Activated CD4-positive, alpha-beta T cell treated with anti-CD3 and anti-CD28 coated beads, Interleukin-2, amount 50 U/mL, for 48 hours (primary cell): ENCODE measurements at places on chromosomes 4 and X.

- no peak for DNase-seq
These were observed 87.1 kb downstream of the ITIH6 start for GRCh38 chrX:54710920-54711319.

- no peak for DNase-seq
These were observed 50.0 kb downstream of the TET2 start for GRCh38 chr4:105196523-105197145.

- no peak for DNase-seq
These were observed 57.1 kb downstream of the FAM47B start for GRCh38 chrX:34999702-35000101.

DNA sequence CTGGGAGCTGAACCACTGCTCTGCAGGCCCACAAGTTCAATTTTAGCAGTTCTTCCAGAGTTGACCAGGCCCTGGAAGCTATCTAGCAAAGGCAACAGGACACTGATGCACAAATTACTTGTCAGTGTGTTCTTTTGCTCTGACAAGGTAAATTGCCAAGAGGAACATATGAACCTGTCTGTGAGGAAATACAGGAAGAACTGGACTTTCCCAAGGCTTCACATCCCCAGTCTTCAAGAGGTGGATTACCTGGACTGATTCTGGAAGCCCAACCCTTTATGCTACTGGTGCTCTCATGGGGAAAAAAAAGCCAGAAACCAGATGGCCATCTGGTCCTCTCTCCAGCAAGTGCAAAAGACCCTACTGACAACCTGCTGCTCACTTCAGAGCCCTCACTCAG lies 1.9 kb upstream of the TMEM185A start:
- DNase-seq, result no peak

DNA sequence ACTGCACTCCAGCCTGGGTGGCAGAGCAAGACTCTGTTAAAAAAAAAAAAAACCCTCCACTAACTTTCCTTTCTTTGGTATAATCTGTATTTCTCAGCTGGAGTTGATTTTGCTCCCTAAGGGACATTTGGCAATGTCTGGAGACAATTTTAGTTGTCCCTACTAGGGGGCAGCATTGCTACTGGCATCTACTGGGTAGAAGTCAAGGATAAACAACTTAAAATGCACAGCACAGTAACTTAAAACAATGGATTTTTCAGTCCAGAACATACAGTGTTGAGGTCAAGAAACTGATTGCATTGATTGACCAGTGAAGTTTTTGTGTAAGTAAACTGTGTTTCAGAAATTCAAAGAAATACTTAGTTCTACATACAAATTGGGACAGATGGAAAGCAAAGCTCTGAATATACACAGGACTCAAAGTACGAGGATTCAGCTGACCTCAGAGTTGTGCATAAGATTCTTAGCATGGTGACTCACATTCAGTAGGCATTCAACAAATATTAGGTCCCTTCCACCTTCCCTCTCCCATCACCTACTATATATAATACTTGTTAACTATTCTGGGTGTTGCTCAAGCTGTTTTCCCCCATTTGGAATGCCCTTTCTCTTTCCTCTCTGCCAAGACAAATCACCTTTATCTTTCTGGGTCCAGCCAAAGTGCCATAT lies 8.8 kb downstream of the DDX53 start:
- no peak for DNase-seq

- no peak for DNase-seq
These were observed 12.1 kb downstream of the FRG2 start for GRCh38 chr4:190014771-190015537.

GRCh38 chrX:68261060-68261672 lies 172.1 kb downstream of the OPHN1 start:
- no peak for DNase-seq

DNA sequence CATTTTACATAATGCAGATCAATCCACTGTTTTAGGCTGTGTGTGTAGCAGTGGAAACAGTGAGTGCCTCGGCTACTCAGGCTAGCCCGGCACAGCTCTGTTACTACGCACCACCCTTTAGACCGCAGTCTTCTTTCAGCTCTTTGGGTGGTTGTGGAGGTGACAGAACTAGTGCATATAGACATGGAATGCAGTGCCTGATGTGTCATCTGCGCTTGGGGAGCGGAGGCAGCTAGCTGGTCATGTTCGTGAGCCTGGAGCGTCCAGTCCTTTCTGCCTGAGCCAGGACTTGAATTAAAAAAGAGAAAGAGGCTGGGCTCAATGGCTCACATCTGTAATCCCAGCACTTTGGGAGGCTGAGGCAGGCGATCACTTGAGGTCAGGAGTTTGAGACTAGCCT lies 4.8 kb downstream of the TBC1D14 start:
- no peak for DNase-seq
